ENCODE measurements at places on chromosomes 3 and 15.
A peak's percentile ranks its signal among the peaks of the same experiment; 100 is the strongest.

GRCh38 chr3:103002425-103003176 lies 567.8 kb downstream of the ZPLD1 start:
- DNase-seq: no peak

DNA sequence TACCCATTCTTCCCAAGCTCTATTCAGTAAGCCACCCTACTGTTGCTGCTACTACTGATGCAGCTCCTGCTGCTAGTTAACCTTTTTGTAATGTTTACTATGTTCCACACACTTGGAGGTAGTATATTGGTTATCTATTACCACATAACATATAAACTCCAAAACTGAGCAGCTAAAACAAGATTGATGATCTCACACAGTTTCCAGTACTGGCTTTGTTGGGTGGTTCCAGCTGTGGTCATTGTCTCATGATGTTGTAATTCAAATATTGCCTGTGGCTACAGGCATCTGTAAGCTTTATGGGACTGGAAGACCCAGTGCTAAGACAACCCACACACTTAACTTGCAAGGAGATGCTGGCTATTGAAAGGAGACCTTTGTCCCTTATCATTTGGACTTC lies 556.2 kb upstream of the SUCLG2 start:
- no peak for DNase-seq

GRCh38 chr3:32237670-32238452 lies 619 bp upstream of the CMTM8 start:
- no peak for DNase-seq

- no peak for DNase-seq
Measured at GRCh38 chr3:14918356-14918860, 29.0 kb upstream of the NR2C2 start.

- no peak for DNase-seq
Measured at GRCh38 chr15:78437107-78437761, 782 bp upstream of the IREB2 start.

GRCh38 chr3:46897829-46898320 lies 20.4 kb downstream of the PTH1R start:
- DNase-seq: no peak

GRCh38 chr3:115082260-115082659 lies 64.8 kb downstream of the ZBTB20 start:
- no peak for DNase-seq

DNA sequence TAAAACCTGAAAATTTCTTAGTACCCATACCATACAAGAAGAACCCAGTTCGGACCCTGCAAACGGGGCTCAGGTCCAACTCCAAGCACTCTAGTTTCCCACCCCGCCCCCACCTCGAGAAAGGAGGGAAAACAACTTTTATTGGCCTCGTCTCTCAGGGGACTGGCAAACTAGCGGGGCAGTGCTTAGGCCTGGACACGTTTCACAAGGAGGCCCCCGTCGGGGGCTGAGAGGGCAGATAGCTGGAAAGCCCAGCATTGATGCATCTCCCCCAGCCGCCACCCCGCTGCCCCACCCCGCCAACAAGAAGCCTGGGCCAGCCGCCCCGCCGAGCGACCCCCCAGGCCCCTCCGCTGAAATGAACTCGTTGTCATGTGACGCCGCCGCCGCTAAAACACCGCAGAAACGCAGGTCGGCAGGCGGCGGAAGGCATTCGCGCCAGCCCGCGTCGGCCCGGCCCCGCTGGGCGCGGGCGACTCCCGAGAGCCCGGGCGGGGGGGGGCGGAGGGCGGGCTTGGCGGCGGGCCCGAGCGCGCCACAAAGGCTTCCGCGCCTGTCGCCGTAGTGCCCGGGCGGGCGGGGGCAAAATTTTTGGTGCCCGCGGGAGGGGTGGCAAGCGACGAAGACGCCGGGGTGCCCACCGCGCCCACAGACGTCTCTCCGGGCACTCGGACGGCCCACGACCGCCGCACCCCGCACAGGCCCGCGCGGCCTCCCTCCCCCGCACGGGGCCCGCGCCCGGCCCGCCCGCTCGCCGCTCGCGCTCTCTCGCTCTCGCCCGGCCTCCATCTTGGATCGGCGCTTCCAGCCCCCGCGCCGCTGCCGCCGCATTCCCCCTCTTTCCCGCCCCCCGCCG lies 634 bp downstream of the STAG1 start:
- peak; percentile 42 for DNase-seq

DNA sequence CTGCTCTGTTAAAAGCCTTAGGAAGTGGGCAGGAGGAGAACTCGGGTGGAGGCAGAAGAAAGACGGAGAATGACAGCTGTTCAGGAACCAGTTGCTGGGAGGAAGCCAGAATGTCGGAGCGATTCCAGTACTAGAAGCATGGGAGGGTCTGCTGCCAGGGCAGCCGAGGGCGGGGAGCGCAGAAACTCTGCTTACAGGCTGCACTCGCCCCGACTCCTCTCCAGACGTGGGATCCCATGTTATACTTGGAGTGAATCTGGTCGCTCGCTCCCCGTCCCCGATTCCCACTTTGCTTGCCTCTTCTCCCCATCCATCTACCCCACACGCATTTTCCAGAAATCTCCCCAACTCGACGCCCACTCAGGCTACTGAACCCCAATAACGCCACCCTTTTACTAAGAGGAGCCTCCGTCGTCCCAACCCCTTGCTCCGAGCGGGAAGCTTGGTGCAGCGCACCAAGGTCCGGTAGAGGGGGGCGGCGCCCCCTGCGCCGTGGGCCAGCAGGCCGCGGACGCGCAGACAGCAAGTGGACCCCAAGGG lies 665 bp downstream of the GATM start:
- no peak for DNase-seq

GRCh38 chr15:38307861-38308641 lies 55.4 kb downstream of the SPRED1 start:
- DNase-seq: no peak

DNA sequence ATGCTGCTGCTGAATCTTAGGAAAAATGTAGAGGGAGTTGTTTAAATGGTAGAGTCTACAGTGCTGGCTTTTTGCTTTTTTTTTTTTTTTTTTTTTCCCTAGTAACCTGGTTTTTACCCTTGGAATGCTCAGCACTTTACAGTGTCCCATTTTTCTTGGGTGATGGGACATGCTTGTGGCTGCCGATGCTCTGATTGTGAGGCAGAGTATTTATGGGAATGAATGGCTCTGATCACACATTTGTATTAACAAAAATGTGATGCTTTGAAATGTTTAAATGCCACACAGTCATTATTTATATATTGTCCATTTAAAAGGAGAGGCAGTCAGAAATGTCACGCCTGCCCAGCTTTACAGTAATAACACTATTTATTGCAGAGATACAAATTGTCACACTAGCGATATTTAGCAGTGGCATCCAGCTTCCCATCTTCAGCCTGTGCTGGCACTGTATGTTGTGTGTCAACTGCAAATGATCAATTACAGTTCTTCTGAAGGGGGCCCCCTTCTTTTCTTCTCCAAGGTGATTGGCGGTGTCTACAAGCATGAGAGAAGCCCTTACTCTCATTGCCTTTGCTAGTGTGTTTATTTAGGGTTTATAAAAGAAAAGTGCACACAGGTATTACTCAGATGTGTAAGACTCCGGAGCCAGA lies 30.9 kb upstream of the IGF1R start:
- no peak for DNase-seq

DNA sequence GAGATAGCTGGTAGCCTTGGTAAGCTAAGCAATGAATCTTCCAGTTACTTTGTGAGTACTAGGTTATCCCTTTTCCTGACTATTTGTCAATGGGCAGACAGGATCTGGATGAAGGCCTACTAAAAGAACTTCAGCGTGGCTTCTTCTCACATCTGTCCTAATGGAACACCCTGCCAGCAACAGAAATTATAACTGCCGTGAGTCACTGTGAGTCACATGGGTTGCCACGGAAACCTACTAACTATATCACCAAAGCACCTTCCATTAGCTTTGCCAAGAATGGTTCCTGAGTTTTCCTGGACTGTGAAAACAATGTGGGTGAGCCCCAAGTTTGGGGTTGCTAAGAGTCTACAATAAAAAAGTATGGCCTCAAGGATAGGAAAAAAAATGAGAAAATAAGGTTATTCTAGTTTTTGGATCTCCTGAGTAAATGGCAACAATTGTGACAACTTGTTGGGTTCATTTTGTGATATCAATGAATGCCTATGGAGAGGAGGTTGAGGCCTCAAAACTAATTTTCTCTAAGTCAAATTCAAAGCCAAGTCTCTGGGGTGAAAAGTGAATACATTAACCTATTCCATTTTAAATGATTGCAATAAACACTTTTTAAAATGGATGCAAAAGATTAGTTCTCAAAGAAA lies 195.1 kb upstream of the ICE2 start:
- peak; percentile 43 for DNase-seq

- DNase-seq: no peak
Measured at GRCh38 chr3:124076235-124076634, 84.3 kb upstream of the ROPN1 start.

- no peak for DNase-seq
Measured at GRCh38 chr3:12963231-12963896, 109.9 kb downstream of the IQSEC1 start.
